ENCODE measurements at places on chromosomes 5 and 9. TPM values are rescaled to one million over a fixed set of nuclear protein-coding genes. Genes with fewer than 3 reads are reported as not detected.

Gene CEP120
- total RNA-seq: 27.6 TPM

Gene C5orf46
- not detected for total RNA-seq

Gene PAEP
- not detected for total RNA-seq

Gene C9
- not detected for total RNA-seq

Gene GEMIN5
- total RNA-seq: 15.9 TPM

Gene GABRA1
- total RNA-seq: not detected
